ENCODE measurements at places on chromosomes 6 and 20.

DNA sequence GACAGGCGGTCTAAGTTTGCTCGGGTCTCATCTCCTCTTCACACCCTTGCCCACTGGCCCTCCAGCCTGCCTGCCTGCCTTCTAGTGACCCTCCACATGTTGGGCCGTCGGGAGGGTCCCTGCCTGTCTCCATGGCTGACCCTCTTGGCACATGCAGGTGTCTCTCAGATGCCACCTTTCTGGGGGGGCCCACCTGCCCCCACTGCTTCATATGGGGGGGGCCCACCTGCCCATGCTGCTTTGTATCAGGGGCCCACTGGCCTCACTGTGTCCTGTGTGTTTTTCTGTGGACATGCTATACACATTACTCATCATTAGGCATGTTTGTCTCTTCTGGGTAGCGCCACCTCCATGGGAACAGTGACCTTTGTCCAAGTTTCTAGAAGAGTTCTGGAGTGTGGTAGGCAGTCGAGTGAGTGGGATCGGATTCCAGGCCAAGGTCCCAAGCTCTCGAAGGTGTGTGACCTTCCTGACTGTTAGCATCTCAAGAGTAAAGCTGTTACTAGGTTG lies 40.4 kb upstream of the KIF25 start:
- no peak for DNase-seq

- no peak for DNase-seq
Observed at GRCh38 chr20:61923371-61924166, 142.1 kb downstream of the TAF4 start.

- DNase-seq: no peak
Observed at GRCh38 chr6:98280492-98280891, 553.9 kb upstream of the POU3F2 start.

DNA sequence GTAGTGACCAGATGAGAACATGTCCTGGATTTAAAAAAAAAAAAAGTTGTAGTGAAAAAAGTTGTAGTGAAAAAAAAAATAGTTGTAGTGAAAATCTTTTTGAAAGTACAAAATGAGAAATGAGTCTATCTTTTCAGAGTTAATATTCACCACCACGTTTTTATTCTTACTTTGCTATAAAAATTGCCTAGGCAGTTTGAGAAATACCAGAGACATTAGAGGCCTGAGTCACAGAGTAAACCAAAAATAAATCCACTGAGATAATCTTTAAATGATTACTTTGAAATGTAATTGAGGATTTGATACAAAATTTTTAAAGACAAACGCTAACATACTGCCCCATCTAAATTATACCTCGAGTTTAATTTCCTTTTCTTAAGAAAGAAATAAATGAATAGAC lies 101.2 kb upstream of the TIAM2 start:
- no peak for DNase-seq

- no peak for DNase-seq
Observed at GRCh38 chr20:58677079-58677604, 15.5 kb upstream of the NPEPL1 start.

DNA sequence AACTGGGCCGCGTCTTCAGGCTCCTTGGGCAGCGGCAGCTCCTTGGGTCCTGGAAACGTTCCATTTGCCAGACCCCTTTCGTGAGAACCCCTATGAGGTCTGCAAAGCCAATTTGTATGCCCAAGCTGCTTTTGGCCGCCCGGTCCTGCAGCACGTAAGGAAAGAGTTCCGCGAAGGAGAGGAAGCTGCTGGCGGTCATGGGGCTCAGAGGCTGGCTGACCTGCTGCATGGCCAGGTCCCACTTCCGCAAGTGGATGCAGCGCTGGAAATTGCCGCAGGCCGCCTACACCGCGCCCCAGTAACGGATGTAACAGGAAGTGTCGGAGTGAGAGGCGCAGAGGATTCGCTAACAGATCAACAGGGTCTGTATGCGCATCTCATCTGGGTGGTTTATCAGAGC lies 18.8 kb downstream of the RFPL4B start:
- no peak for DNase-seq

GRCh38 chr20:24838546-24839535 lies 110.2 kb upstream of the CST7 start:
- DNase-seq: no peak

GRCh38 chr6:143542888-143543287 lies 31.4 kb upstream of the FUCA2 start:
- no peak for DNase-seq

DNA sequence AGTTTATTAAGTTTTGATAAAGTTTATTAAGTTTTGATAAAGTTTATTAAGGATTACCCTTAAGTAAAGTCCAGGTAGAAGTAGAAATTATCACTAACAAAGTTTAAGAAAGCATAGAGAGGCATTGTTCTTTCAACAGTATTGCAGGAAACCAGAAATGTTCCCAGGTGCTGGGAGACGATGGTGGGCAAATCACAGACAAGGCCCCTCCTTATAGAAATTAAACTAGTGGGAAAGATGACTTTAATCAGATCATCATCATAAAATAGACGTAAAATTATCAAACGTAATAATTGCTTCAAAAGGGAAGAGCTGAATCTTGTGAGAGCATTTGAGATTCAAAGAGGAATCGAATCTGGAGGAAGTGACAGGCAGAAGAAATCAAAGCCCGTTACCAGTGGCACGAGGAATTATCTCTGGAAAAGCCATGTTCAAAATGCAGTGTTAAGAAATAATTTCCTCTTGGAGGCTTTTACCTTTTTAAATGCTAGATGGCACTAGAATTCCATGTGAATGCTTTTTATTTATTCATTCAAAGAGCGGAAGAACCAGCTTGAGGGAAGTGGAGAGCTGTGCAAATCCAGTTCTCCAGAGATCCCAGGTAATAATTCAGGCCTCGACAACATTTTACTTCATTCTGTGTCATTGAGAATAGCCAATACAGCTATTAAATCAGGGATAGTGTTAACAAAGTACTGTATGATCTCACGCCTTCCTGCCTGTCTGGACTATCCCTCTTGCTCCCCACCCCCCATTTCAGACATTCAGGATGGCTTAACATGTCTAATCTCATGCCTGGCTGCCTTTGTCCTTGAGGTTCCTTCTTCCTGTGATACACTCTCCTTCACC lies 1.0 kb upstream of the APMAP start:
- no peak for DNase-seq

GRCh38 chr6:118103381-118104146 lies 196.5 kb downstream of the SLC35F1 start:
- no peak for DNase-seq

- no peak for DNase-seq
Observed at GRCh38 chr6:33875696-33876095, 71.9 kb upstream of the MLN start.

DNA sequence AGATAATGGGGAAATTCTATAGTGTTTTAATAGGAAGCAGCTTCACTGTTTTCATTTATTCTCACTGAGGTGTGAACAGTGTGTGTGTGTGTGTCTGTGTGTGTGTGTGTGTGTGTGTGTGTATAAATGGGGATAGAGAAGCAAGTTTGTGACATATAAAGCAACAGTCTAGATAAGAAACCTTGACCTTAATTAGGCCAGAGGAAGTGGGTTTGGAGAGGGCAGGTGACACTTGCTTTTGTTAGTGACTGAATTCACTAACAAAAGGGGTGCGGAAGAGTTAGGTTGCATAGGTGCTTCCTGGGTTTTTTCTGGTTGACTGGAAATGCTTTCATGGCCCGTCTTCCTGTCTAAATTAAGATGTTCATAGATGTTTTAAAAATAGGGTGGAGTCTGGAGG lies 515.7 kb upstream of the FLRT3 start:
- no peak for DNase-seq

DNA sequence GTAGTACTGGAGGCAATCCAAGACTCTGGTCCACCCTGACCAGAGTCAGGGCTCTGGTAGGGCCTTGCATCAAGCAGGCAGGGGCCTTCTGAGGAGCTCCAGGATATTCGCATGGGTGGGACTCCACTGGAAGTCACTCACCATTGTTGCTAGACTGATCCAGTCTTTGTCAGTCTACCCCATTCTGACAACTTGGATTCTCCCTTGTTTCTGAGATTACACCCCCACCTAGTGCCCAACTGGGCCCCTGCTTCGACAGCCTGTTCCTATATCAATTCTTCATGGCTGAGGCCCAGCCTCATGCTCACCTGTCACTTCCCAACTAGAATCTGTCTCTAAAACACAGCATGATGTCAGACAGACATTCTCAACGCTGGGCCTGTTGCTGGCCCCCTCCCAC lies 5.2 kb downstream of the SLC35D3 start:
- DNase-seq: peak; percentile 85

DNA sequence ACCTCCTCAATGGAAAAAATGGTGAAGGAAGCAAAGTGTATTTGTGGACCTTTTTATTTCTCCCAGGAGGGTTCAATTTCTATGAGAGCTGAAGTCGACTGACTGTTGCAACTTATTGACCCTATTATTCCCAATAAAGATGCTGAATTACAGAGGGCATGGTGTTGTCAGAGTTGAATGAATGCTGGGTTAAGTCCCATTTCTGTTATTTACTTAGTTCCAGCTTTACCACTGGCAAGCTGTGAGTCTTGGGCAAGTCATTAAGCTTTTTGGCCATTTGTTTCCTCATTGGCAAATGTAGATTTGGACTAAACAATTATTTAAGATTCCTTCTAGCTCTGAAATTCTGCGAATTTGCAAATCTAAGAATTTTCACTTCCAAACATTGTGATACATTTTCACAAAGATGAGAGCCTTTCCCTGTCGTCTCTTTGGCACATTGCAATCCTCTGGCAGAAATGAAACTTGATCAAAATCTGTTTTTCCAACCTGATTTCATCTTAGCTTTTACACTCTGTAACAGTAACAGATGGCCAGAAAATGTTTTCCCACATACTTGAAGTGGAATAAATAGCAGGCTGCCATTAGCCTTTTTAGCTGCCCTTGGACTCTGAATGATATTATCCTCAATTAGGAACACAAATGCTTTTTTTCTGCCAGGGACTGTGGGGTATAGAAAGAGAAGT lies 21.3 kb downstream of the BLTP3A start:
- DNase-seq: no peak

GRCh38 chr20:19658137-19658536 lies 99.9 kb upstream of the RIN2 start:
- no peak for DNase-seq

- DNase-seq: no peak
Observed at GRCh38 chr6:89794324-89794723, 25.3 kb downstream of the MDN1 start.

GRCh38 chr6:160792708-160793107 lies 90.7 kb downstream of the PLG start:
- no peak for DNase-seq

GRCh38 chr20:57653910-57654309 lies 33.7 kb upstream of the ZBP1 start:
- peak; percentile 8 for DNase-seq

DNA sequence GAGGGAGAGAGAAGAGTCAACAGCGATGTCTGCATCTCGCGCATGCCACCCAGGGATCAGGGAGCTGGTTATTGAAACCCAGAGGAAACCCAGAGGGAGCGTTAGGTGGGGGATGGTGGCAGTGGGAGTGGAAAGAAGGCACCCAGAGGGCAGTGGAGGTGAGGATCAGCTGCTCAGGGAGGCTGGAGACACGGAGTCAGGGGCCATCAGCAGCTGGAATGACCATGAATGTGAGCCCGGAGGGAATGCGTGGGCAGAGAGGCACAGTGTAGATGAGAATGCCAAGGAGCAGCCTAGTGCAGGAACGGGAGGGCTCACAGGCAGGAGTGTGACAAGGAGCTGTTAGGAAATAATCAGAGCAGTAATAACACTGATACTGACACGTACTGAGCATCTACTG lies 36.2 kb downstream of the RSPO4 start:
- no peak for DNase-seq

DNA sequence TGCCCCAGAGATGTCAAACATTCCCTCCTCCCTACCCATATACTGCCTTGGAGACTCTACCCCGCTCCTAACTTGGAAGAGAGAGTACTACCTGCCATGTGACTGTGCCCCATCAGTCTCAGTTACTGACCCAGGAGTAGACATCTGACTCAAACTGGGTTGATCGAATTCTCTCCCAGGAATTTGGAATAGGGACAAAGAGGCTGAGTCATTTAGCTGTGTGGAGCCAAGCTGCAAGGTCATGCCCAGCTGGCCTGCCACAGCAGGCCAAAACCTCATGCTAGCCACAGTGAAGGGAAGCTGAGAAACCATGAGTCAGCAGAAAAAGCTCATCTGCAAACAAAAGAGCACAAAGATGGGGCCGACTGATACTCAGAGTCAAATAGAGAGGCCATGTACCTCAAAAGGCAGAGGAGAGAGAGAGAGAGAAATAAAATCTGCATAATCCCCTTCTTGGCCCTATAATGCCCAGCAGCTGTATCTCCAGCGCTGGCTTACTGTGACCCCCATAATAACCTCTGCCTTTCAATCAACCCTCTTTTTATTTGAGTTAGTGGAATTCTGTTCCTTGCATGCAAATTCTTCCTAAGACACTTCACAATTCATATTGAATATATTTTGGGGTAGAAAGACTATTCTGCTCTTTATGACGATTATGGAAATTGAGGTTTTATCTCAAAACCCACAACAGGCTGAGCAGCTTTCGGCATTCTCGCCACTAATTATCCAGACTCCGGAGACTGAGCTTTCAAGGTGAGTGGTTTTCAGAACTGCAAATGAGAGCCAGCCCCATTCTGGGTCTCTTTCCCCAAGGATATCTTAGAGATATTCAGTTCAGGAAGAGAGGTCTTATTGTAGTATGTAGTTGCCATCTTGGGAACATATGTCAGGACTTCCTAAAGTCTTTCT lies 21.4 kb upstream of the AKIRIN2 start:
- no peak for DNase-seq

DNA sequence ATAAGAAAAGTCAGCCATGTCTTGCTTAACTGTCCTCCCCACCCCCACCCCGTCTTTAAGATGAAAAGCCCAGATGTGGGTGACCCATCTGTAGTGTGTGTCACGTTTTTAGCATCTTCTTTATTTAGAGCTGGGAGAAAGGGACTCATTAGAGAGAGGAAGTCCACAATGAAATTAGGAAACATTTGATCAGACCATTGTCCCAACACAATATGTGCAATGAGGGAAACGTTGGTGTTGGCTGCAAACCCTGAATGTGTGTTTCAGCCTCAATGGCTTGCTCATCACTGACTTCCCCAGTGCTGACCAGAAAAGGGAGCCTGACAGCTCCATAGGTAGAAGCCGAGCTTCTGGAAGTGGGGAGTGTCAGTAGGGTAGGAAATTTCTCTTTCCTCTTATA lies 475.7 kb downstream of the CD83 start:
- DNase-seq: no peak

- DNase-seq: no peak
Observed at GRCh38 chr6:157079771-157080170, 243.5 kb downstream of the TMEM242 start.

- no peak for DNase-seq
Observed at GRCh38 chr20:46176739-46177378, 58.7 kb downstream of the CD40 start.

DNA sequence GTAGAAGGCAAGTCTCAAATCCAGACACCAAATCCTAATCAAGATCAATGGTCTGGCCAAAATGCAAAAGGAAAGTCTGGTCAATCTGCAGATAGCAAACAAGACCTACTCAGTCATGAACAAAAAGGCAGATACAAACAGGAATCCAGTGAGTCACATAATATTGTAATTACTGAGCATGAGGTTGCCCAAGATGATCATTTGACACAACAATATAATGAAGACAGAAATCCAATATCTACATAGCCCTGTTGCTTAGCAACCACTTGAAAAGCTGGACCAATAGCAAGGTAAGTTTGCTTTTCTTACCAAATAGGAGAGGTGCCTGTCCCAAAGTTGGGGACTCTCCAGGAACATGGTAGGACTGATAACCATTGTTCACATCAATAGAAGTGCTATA lies 2.0 kb downstream of the SEMG2 start:
- no peak for DNase-seq

GRCh38 chr20:62980970-62981369 lies 25.8 kb downstream of the BHLHE23 start:
- DNase-seq: no peak
